ENCODE measurements at places on chromosomes 2 and 18.

- peak; percentile 84 for DNase-seq
Measured at GRCh38 chr2:112880091-112880531, 30.9 kb upstream of the IL37 start.

- no peak for DNase-seq
Measured at GRCh38 chr2:216741223-216741593, 45.9 kb upstream of the IGFBP5 start.

- no peak for DNase-seq
Measured at GRCh38 chr2:235966396-235966795, 201.8 kb downstream of the GBX2 start.

DNA sequence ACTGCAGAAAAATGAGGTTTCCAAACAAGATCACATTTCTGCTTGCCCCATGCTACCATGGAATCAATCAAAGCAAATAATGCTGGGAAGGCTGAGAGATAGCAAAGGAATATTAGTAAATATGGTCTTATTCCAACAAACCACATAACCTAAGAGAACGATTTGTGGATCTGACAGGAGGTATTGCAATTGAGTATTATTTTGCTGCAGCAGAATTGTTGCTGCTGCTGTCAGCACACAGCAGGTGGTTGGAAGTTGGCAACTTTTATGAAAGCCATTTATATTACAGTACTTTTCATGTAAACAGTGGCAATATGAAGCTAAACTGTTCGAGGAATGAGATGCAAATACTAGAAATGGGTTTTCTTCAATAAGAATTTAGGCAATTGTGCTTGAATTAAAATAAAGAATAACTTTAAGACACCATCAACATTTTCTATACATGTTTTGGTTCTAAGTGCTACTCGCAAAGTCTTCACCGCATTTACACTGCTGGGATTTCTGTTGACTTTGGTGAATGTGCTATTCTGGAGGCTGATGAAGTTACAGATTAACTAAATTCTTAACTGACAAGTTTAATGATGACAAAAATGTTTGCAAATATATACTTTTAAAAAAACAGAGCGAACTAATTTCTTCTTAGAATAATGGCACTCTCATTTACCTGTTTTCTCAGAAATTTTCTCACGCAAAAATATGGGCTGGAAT, 1285.7 kb downstream of the CNTNAP5 start:
- DNase-seq, result no peak

DNA sequence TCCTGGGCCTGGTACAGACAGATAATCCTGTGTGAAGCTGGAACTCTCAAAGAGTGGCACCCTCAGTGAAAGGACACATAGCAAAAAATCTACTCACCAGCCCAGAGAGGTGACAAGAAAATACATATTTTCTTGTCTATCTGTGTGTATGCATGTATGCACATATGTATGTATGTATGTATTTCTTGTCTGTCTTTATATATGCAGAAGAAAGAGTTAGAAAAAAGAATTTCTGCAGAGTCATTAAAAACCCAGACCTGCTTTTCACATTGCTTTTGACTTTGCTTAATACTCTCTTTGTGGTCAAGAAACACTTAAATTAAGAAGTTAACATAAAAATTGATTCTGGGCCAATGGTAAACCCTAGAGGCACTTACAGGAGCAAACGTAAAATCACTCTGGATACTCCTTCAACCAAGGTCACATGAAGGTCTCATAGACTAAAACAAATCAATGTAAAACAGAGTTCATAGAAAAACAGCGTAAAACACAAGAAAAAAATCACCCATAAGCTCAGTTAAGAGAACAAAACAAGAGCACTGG, 16.5 kb upstream of the AAK1 start:
- no peak for DNase-seq

DNA sequence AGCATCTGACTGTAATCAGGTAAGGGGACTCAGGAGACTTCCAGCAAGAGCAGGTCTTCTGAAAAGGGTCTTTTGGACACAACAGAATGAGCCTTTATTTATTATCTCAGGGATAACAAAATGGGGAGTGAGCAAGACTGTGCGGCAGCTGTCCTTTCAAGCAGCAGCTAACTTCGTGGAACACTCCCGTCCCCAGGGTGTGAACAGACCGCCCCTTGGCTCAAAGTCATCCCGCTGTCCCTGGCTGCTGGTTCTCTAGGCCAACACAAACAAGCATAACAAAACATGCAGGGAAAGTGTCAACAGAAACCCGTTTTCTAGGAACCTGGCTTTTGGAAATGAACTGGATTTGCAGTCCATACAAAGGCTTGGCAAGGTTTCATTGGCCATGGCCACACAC, 787.9 kb upstream of the FANCL start:
- no peak for DNase-seq

GRCh38 chr2:240946654-240947053, 40.5 kb downstream of the CROCC2 start:
- peak; percentile 77 for DNase-seq

GRCh38 chr2:206154197-206154596, 5.0 kb downstream of the NDUFS1 start:
- DNase-seq, result no peak

DNA sequence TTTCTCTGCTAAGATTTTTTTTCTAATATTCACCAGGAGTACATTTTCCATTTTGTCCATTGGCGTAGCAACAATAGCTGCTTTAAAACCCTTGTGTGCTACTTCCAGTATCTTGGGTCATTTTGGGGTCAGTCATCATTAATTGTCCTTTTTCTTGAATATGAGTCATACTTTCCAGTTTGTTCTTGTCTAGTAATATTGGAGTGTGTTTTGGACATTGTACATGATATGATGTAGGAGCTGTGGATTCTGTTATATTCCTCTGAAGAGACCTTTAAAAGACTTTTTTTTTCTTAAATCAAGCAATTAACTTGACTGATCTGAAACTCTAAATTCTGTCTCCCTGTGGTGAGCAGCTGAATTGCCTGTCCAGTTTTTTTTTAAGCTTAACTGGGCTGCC, 40.8 kb downstream of the AGPS start:
- peak; percentile 16 for DNase-seq

GRCh38 chr18:8609659-8610458, 622 bp downstream of the RAB12 start:
- no peak for DNase-seq

DNA sequence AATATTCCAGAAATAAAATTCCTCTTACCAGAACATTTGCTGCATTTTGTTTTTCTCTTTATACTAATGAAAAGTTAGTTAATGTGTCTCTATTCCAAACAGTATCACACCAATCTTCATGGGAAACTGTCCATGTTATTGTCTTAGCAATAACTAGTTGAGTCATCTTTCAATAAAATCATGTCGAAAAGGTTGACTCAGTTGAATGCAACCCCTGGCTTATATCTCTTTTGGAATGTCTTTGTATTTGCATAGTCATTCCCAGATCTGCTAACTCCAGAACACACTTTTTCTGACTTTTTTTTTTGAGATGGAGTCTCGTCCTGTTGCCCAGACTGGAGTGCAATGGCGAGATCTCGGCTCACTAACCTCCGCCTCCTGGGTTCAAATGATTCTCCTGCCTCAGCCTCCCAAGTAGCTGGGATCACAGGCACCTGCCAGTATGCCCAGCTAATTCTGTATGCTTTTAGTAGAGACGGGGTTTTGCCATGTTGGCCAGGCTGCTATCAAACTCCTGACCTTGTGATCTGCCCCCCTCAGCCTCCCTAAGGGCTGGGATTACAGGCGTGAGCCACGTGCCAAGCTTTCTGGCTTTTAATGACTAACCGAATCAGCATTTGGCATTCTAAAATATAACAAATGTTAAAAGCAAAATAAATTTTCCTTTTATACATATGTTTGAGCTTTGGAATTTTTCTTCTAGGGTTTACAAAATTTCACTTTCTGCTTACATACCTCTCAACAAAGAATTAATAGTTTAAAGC, 133.2 kb upstream of the GULP1 start:
- peak; percentile 54 for DNase-seq

DNA sequence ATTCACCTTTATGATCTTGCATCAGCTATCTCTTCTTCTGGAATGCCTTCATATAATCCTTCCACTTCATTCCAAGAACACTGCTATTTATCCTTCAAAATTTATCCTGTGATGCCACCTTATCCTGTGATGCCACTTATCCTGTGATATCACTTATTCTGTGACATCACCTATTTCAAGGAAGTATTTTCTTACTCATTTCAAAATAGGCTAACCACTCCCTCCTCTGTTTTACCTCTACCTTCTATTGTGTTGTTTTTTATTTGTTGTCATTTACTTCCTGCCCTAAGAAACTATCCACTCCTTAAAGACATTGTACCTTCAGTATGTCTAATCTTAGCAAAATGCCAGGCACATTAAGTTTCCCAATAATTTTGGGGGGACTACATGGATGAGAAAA, 38.8 kb downstream of the CD226 start:
- no peak for DNase-seq

GRCh38 chr2:197677483-197677882, 2.1 kb upstream of the RFTN2 start:
- no peak for DNase-seq

DNA sequence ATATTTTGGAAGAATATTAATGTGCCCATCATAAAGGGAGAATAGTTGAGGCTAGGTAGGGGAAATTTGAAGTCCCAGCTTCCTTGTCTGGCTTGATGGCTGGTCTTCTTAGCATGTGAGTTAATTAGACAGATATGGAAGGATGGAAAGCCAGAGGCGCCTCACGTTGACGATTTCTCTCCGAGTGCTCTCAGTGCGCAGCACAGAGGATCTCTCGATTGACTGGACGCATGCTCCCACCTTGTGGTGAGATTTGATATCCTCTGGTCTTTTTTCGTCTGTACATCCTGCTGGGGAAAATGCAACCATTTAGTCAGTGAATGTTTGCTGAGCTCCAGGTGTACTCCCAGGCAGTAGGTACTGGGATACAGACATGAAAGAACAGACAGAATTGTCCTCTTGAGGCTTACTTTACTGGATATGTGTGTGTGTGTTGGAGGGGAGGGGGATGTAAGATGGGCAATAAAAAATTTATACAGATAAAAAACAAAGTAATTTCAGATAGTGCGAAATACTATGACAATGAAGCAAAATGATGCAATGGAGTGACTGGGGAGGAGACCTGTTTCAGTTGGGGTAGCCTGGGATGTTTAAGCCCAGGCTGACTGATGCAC, 66.9 kb upstream of the ZNG1B start:
- peak; percentile 74 for DNase-seq

DNA sequence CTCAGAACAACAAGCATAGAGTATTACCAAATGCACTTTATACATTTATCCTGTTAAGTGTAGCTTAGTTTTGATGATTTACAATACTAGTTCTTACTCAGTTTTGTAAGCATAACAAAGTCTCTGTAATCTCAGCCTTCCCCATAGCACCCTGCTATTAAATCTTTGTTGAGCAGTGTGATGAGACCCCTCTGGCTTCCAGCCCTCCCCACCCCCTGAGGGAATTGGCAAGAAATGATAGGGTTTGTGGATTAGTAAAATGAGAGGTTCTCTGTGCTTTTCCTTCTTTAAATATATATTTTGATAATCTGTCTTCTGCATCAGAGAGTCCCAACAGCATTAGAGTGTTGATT, 37.2 kb downstream of the ZNF521 start:
- no peak for DNase-seq

- DNase-seq, result no peak
Measured at GRCh38 chr2:150607390-150607811, 119.9 kb upstream of the RND3 start.

DNA sequence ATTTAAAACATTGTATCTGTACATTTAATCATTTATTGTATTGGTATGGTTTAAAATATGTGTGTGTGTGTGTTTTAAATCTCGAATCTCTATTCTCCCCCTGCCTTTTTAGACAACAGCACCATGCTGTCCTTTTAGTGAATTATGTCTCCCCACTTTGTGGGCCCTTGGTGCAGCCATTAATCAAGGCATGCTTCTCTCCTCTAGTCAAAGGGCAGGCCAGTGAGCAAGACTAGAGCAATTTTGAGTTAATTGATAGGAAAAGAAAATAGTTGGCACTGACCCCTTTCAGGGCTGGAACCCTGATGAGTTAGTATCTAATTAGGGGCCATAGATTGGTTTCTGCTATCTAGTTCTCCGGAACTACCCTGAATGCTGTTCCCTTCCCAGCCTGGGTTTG, 111.0 kb downstream of the MAIP1 start:
- DNase-seq, result no peak

Measured in mammary epithelial cell (primary cell).